Peyer's patch (tissue), 4 donors: ENCODE measurements at places on chromosomes 3 and 15. TPM values are rescaled to one million over a fixed set of nuclear protein-coding genes. Genes with fewer than 3 reads are reported as not detected.

- no peaks in the 10 kb centered on the region for H3K27me3 ChIP-seq
- no peaks in the 10 kb centered on the region for H3K4me1 ChIP-seq
- no peak overlapping the region for H3K4me3 ChIP-seq
- H3K36me3 ChIP-seq, result no peaks in the 10 kb centered on the region
- H3K27ac ChIP-seq, result no peak overlapping the region
- DNase-seq, result no peak
These were observed 5.2 kb downstream of the ANXA2 start for GRCh38 chr15:60392601-60392985.

GRCh38 chr15:38088971-38089370, 154.5 kb downstream of the TMCO5A start:
- no peak overlapping the region for H3K4me3 ChIP-seq
- H3K27me3 ChIP-seq, result no peaks in the 10 kb centered on the region
- no peak overlapping the region for H3K27ac ChIP-seq
- no peaks in the 10 kb centered on the region for H3K4me1 ChIP-seq
- H3K36me3 ChIP-seq, result no peaks in the 10 kb centered on the region

DNA sequence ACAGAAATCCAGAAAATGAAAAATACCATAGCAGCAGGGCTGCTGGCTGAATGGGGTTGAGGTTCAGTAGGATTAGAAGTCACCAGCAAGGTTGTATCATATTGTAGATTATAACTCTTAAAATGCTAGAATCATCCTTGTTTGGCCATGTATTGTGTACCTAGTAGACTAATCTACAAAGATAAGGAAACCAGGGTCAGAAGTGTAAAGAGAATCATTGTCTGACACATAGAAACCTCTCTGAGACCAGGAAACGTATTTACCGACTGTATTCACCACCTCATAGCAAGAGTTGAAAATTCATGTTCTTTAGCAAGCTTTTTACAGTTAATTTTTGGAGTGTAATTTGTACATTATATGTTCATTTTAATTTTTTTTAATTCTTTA, 168.8 kb downstream of the ECT2 start:
- no peaks in the 10 kb centered on the region for H3K36me3 ChIP-seq
- DNase-seq, result no peak
- no peak overlapping the region for H3K27ac ChIP-seq

GRCh38 chr3:52291508-52292181, 4.0 kb downstream of the GLYCTK start:
- H3K27me3 ChIP-seq, result no peaks in the 10 kb centered on the region
- no peaks in the 10 kb centered on the region for H3K36me3 ChIP-seq
- peaks cover 37% of the 10 kb centered on the region for H3K4me1 ChIP-seq
- H3K4me3 ChIP-seq, result peak overlapping the region; percentile 64
- DNase-seq, result peak; percentile 65

DNA sequence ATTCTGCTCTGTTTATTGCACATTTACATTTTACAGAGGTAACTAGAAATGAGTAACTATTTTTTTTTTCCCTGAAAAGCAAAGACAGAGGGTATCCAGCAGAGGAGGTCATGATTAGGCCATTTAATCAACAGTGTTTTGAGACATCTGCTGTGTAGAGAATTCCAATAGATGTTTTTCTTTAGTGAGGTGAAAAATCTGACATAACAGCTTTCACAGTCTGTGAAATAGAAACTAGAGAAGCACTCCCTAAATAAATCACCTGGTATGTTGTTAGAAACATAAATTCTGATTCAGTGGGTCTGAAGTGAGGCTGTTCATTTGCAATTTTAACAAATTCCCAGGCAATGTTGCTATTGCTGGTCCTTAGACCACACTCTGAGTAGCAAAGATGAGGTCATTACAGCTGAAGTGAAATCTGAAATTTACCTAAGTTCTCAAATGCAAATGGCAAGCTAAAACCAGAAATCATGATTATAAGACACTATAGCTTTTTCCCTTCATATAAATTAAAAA, 329.2 kb upstream of the LRRC3B start:
- no peak for DNase-seq
- H3K4me3 ChIP-seq, result no peak overlapping the region
- H3K27me3 ChIP-seq, result no peaks in the 10 kb centered on the region
- H3K4me1 ChIP-seq, result no peaks in the 10 kb centered on the region
- no peak overlapping the region for H3K27ac ChIP-seq

- no peak overlapping the region for H3K4me3 ChIP-seq
- H3K4me1 ChIP-seq, result peaks cover 17% of the 10 kb centered on the region
- H3K27ac ChIP-seq, result no peak overlapping the region
- DNase-seq, result no peak
These were observed 15.8 kb downstream of the LOXL1 start for GRCh38 chr15:73941871-73942635.

GRCh38 chr3:167691366-167691765, 37.6 kb upstream of the WDR49 start:
- H3K27me3 ChIP-seq, result no peaks in the 10 kb centered on the region
- no peak overlapping the region for H3K4me3 ChIP-seq
- H3K4me1 ChIP-seq, result no peaks in the 10 kb centered on the region
- H3K36me3 ChIP-seq, result no peaks in the 10 kb centered on the region

- H3K4me3 ChIP-seq, result no peak overlapping the region
- H3K4me1 ChIP-seq, result no peaks in the 10 kb centered on the region
- H3K27me3 ChIP-seq, result no peaks in the 10 kb centered on the region
- H3K36me3 ChIP-seq, result no peaks in the 10 kb centered on the region
- no peak overlapping the region for H3K27ac ChIP-seq
These were observed 39.4 kb downstream of the LEO1 start for GRCh38 chr15:51932161-51932560.

DNA sequence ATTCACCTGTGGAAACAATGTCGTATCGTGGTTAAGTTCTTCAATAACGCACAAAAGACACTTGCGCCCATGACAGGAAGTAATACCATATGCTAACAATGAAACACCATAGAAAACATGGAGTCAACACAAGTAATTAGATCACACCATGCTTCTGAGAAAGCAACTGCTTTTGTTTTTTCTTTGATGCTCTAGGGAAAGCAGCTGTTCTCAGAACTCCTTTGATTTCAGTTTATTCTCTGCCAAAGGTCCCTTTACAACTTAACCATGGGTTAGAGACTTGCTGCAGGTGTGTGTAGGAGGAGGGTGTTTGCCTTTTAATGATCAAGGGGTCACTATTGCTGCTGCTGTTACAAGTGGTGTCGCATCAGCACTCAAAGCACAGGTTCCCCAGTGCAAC, 324.0 kb upstream of the SLCO3A1 start:
- H3K4me1 ChIP-seq, result peaks cover 9% of the 10 kb centered on the region
- no peaks in the 10 kb centered on the region for H3K36me3 ChIP-seq
- DNase-seq, result no peak
- H3K27me3 ChIP-seq, result no peaks in the 10 kb centered on the region

GRCh38 chr3:54574906-54575617, 352.8 kb downstream of the LRTM1 start:
- H3K36me3 ChIP-seq, result no peaks in the 10 kb centered on the region
- no peak for DNase-seq
- H3K27me3 ChIP-seq, result no peaks in the 10 kb centered on the region
- no peaks in the 10 kb centered on the region for H3K4me1 ChIP-seq
- H3K27ac ChIP-seq, result no peak overlapping the region

GRCh38 chr3:161274691-161275298, 53.7 kb downstream of the NMD3 start:
- no peaks in the 10 kb centered on the region for H3K27me3 ChIP-seq
- no peak for DNase-seq
- no peaks in the 10 kb centered on the region for H3K4me1 ChIP-seq
- no peaks in the 10 kb centered on the region for H3K36me3 ChIP-seq

- no peak for DNase-seq
- H3K4me1 ChIP-seq, result peaks cover 28% of the 10 kb centered on the region
- H3K27ac ChIP-seq, result no peak overlapping the region
- no peaks in the 10 kb centered on the region for H3K27me3 ChIP-seq
- H3K4me3 ChIP-seq, result peak overlapping the region; percentile 48
- H3K36me3 ChIP-seq, result no peaks in the 10 kb centered on the region
These were observed 1.7 kb downstream of the TM4SF4 start for GRCh38 chr3:149476225-149476624.

- H3K27ac ChIP-seq, result no peak overlapping the region
- no peaks in the 10 kb centered on the region for H3K27me3 ChIP-seq
- H3K4me1 ChIP-seq, result no peaks in the 10 kb centered on the region
- DNase-seq, result no peak
These were observed 89.4 kb downstream of the PLOD2 start for GRCh38 chr3:146071632-146072031.

- no peaks in the 10 kb centered on the region for H3K27me3 ChIP-seq
- H3K4me1 ChIP-seq, result no peaks in the 10 kb centered on the region
- no peak overlapping the region for H3K27ac ChIP-seq
- DNase-seq, result peak; percentile 82
- H3K4me3 ChIP-seq, result no peak overlapping the region
These were observed 17.1 kb downstream of the TRAIP start for GRCh38 chr3:49839193-49839809.

GRCh38 chr3:121443456-121443855, 102.3 kb downstream of the POLQ start:
- no peak overlapping the region for H3K27ac ChIP-seq
- H3K4me3 ChIP-seq, result no peak overlapping the region
- H3K36me3 ChIP-seq, result no peaks in the 10 kb centered on the region
- no peaks in the 10 kb centered on the region for H3K27me3 ChIP-seq
- DNase-seq, result no peak

DNA sequence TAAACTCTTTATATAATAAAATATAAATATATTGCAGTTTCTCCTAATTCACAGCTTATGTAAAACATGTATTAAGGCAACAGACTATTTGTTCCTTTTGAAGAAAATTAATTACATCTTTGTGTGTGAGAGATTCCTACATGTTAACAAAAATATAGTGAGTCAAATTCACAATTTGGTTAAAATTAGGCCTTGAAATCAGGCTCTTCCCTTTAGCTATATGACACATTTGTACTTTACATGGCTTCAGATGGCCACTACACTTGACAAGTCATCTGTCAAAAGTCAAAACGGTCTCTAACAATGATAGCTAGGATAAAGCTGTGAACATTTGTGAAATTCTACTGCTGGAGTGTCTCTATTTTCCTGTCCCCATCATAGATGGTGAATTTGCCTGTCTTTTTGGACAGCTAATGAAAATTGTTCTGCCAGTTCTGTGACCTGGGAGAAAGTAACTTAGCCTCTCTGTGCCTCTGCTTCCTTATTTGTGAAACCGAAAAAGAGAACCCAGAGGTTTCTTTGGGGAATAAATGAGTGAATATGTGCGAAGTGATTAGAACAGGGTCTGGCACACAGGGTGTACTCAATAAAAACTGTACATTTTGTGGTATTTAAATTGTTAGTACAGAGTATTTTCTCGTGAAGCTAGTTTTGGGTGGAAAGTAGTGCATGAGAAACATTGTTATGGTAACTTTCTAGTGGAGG, 23.6 kb downstream of the TM4SF4 start:
- no peaks in the 10 kb centered on the region for H3K4me1 ChIP-seq
- H3K4me3 ChIP-seq, result no peak overlapping the region
- no peaks in the 10 kb centered on the region for H3K36me3 ChIP-seq
- DNase-seq, result no peak
- H3K27ac ChIP-seq, result no peak overlapping the region
- H3K27me3 ChIP-seq, result no peaks in the 10 kb centered on the region

- H3K4me1 ChIP-seq, result no peaks in the 10 kb centered on the region
- H3K27me3 ChIP-seq, result no peaks in the 10 kb centered on the region
- H3K27ac ChIP-seq, result no peak overlapping the region
- DNase-seq, result no peak
- no peaks in the 10 kb centered on the region for H3K36me3 ChIP-seq
These were observed 68.7 kb downstream of the CGNL1 start for GRCh38 chr15:57444877-57445513.

- H3K4me1 ChIP-seq, result no peaks in the 10 kb centered on the region
- H3K4me3 ChIP-seq, result no peak overlapping the region
- no peak for DNase-seq
- no peaks in the 10 kb centered on the region for H3K36me3 ChIP-seq
- no peaks in the 10 kb centered on the region for H3K27me3 ChIP-seq
- H3K27ac ChIP-seq, result no peak overlapping the region
These were observed 446.1 kb upstream of the RARB start for GRCh38 chr3:24981924-24982323.

- DNase-seq, result no peak
- H3K27me3 ChIP-seq, result peaks cover 5% of the 10 kb centered on the region
- H3K4me1 ChIP-seq, result no peaks in the 10 kb centered on the region
- H3K4me3 ChIP-seq, result no peak overlapping the region
- H3K36me3 ChIP-seq, result no peaks in the 10 kb centered on the region
These were observed 30.7 kb upstream of the CPEB1 start for GRCh38 chr15:82677720-82678323.

DNA sequence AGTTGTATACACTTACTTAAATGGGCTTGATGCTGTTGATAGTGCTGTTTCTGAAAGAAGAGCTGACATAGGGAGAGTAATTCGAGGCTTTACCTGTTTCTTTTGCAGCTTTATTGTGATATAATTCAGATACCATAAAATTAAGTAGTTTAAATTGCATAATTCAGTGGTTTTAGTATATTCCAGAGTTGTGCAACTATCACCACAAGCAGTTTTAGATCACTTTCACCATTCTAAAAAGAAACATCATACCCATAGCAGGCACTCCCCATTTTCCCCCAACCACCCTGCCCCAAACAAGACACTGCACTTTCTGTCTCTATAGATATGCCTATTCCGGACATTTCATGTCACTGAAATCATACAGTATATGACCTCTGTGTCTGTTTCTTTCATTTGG, 98.5 kb downstream of the MTHFS start:
- H3K27me3 ChIP-seq, result no peaks in the 10 kb centered on the region
- no peaks in the 10 kb centered on the region for H3K36me3 ChIP-seq
- H3K4me1 ChIP-seq, result no peaks in the 10 kb centered on the region
- H3K4me3 ChIP-seq, result no peak overlapping the region
- no peak overlapping the region for H3K27ac ChIP-seq

DNA sequence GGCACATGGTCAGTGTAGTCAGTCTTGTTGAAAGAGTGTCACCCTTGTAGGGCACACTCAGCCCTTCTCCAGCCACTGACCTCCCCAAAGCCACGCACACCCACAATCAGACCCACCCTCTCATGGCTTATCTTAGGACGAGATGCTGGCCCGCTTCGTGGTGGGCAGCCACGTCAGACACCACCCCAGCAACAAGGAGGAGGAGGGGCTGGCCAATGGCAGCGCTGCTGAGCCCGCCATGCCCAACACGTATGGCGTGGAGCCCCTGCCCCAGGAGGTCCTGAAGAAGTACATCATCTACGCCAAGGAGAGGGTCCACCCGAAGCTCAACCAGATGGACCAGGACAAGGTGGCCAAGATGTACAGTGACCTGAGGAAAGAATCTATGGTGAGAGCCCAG, 10.1 kb upstream of the PODXL2 start:
- no peaks in the 10 kb centered on the region for H3K4me1 ChIP-seq
- no peak for DNase-seq
- H3K27ac ChIP-seq, result no peak overlapping the region
- H3K27me3 ChIP-seq, result no peaks in the 10 kb centered on the region
- H3K36me3 ChIP-seq, result peaks cover 12% of the 10 kb centered on the region

- no peak overlapping the region for H3K4me3 ChIP-seq
- H3K27ac ChIP-seq, result peak overlapping the region; percentile 60
- no peaks in the 10 kb centered on the region for H3K36me3 ChIP-seq
These were observed 533.4 kb downstream of the FOXP1 start for GRCh38 chr3:71050166-71050537.

The PIERCE2 gene
- not detected for total RNA-seq

The RHCG gene
- not detected for total RNA-seq

The CRABP1 gene
- total RNA-seq, result not detected

The ACTRT3 gene
- 1.7 TPM for total RNA-seq

The CLEC3B gene
- total RNA-seq, result 47.9 TPM

The MBNL1 gene
- total RNA-seq, result 369 TPM

The KLHL18 gene
- total RNA-seq, result 12.1 TPM

The DENND4A gene
- total RNA-seq, result 70.1 TPM

The PEX5L gene
- not detected for total RNA-seq

The KLF15 gene
- 9.1 TPM for total RNA-seq

The CCR8 gene
- not detected for total RNA-seq

The SERINC4 gene
- total RNA-seq, result not detected

The WNT7A gene
- total RNA-seq, result not detected

The GRAMD2A gene
- 21.0 TPM for total RNA-seq

The SLC12A1 gene
- total RNA-seq, result not detected

The MYL3 gene
- total RNA-seq, result not detected

The GJD2 gene
- not detected for total RNA-seq
